Right ventricle myocardium superior (tissue), 1 donor: ENCODE measurements at places on chromosomes 13 and 19. TPM values are rescaled to one million over a fixed set of nuclear protein-coding genes. Genes with fewer than 3 reads are reported as not detected.
A peak's percentile ranks its signal among the peaks of the same experiment; 100 is the strongest.

DNA sequence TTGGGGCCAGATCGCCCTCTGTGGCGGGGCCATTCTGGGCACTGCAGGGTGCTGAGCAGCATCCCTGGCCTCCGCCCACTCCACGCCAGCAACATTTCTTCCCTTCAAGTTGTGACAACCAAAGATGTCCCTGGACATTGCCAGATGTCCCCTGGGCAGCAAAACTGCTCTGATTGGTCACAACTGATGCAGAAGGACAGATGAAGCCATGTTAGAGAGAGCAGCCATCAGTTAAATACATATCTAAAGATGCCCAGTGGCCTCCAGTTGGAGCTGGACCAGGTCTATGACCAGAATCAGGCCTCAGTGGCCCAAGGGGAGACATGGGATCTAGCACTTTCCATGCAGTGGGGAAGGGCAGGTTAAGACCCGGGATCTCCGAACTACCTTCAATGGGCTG is 125.7 kb downstream of the PTPRS start:
- DNase-seq: no peak

DNA sequence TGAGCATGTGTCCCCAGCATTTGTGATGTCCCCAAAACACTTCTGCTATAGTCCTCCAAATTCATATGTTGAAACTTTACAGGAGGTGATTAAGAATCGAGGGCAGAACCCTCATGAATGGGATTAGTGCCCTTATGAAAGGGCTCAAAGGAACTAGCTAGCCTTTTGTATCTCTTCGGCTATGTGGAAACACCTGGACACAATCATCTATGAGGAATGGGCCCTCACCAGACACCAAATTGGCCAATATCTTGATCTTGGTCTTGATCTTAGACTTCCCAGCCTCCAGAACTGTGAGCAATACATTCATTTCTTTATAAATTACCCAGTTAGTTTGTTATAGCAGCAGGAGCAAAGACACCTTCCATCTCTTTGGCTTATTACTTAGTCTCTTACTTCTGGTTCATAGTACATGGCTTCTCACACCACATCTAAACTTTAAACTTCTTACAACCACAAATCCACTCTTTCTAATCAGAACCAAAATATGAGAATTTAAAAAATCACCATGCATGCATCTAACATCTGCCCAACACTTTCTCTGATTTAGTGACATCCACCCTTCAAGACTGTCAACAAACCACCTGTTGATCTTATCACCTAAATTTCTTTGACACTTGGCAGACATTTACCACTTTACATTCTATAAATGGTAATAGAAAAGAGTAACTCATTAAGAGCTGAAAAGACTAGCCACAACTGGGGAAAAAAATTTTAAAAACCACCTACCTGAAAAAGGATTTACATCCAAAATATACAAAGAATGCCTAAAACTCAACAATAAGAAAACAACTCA is 6.7 kb upstream of the SERPINE3 start:
- no peak for DNase-seq

Gene DLL3
- total RNA-seq: not detected

Gene ZNF284
- total RNA-seq: 1.6 TPM

GRCh38 chr19:17680230-17680722 is 7.9 kb downstream of the UNC13A start:
- DNase-seq: peak; percentile 85

GRCh38 chr13:22517544-22517943 is 663.2 kb upstream of the SGCG start:
- no peak for DNase-seq

Gene ZNF585A
- total RNA-seq: 10.3 TPM

Gene TMEM38A
- 44.6 TPM for total RNA-seq

Gene CYP2A7
- not detected for total RNA-seq

- no peak for DNase-seq
Observed at GRCh38 chr13:51714663-51715168, 89.2 kb downstream of the DHRS12 start.

DNA sequence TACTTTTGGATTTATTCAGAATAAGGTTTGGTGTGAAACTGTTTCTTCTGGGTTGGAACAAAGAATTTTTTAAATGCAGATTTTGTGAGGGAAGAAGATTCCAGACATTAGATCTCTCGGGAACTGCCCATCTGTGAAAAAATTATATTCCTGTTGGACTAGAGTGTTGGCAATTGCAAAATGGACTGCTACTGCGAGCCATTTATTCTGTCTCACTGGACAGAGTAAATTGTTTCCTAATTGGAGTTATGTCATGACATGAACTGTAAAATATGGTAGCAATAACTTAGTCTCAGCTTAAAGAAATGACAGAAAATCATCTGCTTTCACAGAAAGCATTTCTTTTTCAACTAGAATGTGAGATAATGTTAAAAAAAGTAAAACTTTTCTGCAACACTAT is 86.0 kb upstream of the MYCBP2 start:
- no peak for DNase-seq

- no peak for DNase-seq
Observed at GRCh38 chr13:44573790-44574465, 2.2 kb downstream of the TSC22D1 start.

Gene ADAMTSL5
- 22.5 TPM for total RNA-seq

GRCh38 chr19:39998501-39998900 is 1.6 kb downstream of the ZNF546 start:
- DNase-seq: no peak

DNA sequence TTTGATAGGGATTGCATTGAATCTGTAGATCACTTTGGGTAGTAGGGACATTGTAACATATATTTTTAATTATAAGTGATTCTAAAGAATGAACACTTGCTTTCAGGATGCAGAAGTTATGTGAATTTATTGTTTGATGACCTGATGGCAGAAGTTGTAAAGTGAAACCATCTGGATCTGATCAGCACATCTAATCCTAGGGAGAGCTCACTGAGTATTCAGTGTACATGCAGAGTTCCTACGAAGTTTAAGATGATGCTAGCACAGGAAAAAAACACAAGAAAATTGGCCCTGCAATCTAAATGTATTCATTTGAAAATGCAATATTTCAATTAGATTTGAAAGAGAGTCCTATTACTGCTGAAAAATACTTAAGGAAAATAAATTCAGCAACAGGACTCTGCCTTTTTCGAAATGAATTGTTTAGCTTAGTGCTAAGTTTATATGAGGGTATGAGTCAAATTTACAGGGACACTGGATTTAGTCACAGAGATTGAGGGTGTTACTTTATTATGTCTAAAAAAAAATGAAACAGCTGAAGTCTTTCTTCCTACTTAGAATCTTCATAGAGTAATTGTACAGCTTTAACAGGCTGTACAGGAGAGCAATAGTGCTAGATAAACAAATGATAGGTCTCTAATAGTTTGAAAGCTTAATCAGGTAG is 385.7 kb downstream of the DCT start:
- DNase-seq: no peak

Gene OR7D2
- 0.22 TPM for total RNA-seq

DNA sequence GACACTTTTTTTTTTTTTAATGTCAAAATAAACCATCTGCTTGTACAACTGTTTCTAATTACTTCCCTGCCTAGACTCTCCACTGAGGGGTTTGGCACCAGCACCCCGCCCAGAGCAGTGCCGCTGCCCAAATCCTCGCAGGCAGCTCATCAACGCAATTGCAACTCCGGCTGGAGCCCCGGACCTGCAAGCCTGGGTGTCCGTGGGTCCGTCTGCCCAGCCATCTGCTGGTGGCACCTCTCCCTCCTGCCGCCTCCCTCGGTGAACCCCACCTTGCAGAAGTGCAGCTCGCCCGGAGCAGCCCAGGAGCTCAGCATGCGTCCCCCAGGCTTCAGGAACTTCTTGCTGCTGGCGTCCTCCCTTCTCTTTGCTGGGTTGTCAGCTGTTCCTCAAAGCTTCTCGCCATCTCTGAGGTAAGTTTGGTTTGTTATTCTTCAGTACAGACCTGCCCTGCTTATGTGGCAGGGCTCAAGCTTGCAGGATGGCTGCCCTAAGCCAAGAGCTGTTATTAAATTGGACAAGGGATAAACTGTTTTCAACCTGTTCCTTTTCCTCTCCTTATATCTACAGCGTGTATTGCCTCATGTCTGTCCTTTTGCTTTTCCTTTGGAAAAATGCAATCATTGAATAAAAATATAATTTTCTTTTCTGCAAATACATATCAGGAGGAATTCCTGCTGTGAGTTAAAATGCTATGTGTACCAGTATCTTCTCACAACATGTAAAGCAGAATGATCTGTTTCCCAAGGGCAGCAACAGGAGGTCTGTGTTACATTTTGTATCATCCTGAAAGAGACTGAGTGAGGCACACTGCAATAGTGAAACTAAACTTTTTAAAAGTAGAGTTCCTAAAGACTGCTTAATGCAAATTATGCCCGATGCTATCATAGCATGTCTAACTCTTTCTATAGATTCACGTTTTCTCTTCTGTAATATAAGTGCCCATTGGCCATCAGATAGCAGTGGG is at the start of gene ITGBL1:
TSS of gene ITGBL1 (plus strand) at position 157 of the 967 bp plus-strand sequence. CDS start at position 316, 159 bp downstream.
- peak; percentile 66 for DNase-seq

DNA sequence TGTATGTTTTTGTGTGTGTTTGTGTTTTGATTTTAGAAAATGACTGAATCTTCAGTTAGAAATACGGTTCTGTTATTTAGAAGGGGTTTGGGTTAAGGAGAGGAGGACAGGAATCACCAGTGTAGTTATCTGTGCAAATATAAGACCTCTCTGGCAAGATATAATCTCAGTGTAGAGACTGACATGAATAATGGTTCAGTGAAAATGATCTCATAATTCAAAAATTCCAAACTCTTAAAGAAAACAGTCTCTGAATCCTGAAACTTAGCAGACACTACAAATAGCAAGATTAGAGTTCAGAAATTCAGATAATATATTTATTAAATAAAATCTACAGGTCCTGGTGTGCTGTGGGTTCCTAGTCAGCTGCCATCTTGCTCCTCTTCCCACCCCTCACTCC is 73.5 kb downstream of the PDS5B start:
- DNase-seq: no peak
